Osteocyte (in vitro differentiated cells): ENCODE measurements at places on chromosomes 13 and 19. TPM values are rescaled to one million over a fixed set of nuclear protein-coding genes. Genes with fewer than 3 reads are reported as not detected.
A peak's percentile ranks its signal among the peaks of the same experiment; 100 is the strongest.

Gene FUT1
- total RNA-seq, result 0.11 TPM in 1 of 2 replicates, not detected in the other

Gene PNMA8A
- total RNA-seq, result 10.3 and 10.8 TPM in 2 replicates

- DNase-seq, result peak; percentile 49
Measured at GRCh38 chr19:42531313-42531712, 3.0 kb upstream of the CEACAM1 start.

- DNase-seq, result no peak
Measured at GRCh38 chr13:73989244-73989843, 144.9 kb downstream of the KLF12 start.

Gene TEX101
- not detected in 2 replicates for total RNA-seq

DNA sequence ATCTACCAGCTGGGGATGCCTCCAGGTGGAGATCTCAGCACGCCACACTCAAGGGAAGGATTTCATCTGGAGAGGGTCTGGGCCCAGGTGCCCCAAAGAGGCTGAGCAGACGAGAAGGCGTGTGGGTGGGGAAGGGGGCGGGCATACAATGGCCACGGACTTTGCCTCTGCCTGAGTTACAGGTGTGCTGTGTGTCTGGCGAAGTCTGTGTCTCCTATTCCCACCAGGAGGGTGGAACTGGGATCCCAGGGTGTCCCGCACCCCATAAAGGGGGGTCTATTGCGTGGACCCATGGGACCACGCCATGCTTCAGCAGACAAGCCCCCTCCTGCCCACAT lies 3.6 kb downstream of the TLE2 start:
- no peak for DNase-seq

DNA sequence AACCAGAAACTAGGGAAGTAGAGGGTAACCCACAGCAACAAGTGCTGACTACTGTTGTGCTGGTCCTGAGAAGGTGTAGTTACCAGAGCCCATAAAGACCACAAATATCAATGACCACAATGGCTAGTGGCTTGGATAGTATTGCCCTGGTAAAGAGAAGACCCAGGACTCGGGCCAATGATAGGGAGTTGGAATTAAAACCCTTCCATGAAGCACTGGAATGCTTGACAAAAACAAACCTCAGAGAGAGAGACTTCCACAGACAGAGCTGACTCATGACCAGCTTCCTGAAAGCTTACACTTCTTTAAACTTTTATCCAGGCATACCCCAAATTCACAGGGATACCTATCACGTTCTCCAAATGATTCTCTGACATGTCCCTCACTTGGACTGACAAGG lies 60.5 kb downstream of the WDR87 start:
- DNase-seq, result no peak

GRCh38 chr13:46345398-46345797 lies 41.7 kb downstream of the RUBCNL start:
- no peak for DNase-seq

Gene KLK15
- total RNA-seq, result not detected in 2 replicates

DNA sequence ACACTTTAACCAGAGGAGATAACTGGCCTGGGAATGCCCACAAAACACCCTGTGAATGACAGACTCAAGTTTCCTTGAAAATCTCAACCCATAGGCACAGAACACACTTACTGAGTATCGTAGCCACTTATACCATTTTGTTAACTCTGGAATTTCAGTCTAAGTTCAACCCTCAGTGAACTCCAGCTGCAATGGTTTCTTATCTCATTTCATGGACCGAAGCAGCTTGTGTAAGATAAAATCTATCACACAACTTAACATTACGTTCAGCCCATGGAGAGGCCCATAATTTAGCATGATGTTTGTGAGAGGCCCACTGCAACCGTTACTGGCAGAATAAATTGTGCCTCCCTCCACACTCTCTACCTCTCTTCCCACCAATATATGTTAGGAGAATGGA lies 323.0 kb downstream of the DNAJC15 start:
- DNase-seq, result no peak

- no peak for DNase-seq
Measured at GRCh38 chr19:14746886-14747285, 31.5 kb downstream of the ADGRE2 start.
